ENCODE measurements at places on chromosomes 2 and 18.

DNA sequence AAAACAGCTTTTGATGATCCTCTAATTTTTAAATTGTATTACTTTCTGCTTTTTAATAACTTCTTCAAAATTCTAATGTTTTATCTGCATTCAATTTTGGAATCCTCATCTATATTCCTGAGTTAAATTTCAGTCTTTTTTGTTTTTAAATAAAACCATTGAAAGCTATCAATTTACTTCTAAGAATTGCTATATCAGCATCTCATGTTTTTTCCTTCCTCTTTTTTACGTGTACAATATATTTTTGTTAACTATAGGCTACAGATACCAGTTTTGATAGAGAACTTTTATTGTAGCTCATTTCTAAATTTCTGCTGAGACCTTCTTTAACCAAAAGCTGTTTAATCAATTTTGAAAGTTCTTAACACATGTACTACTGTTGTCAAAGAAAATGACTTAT lies 84.5 kb downstream of the SS18 start:
- no peak for DNase-seq

- no peak for DNase-seq
Measured at GRCh38 chr2:120394764-120395163, 48.8 kb downstream of the INHBB start.

- no peak for DNase-seq
Measured at GRCh38 chr2:120445449-120446143, 99.7 kb downstream of the INHBB start.

DNA sequence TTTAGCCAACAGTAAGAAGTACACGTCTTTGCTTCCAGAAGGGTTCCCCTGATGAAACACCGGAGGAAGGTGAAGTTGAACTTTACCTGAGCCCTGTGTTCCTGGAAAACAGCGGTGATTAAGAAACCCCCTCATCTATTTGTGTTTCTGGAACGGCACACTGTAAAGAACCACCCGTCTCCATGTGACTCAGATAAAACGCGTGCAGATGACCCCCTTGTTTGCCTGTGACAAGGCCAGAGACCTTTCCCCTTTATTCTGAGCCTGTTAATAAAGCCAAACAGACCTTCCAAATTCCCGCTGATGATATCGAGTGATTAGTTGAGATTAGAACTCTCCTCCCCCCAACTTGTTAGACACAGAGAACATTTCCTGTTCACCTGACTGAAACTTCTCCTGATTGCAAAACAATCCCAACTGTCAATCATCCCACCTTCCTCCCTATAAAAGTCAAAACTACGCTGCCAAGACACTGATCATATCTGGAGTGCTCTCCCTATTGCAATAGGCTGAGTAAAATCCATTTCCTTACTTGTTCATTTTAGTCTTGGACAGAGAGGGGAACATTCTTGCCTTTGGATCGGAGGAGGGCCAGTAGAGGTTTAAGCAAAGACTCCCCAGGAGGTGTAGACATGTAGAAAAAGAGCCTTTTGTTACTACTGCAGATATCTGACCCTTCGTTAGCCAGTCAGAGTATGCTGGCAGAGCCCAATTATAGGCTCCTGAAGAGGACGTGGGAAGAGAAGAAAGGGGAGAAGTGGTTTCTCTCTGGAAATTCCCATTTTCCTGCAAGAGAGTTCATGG lies 914 bp upstream of the IWS1 start:
- DNase-seq, result no peak

DNA sequence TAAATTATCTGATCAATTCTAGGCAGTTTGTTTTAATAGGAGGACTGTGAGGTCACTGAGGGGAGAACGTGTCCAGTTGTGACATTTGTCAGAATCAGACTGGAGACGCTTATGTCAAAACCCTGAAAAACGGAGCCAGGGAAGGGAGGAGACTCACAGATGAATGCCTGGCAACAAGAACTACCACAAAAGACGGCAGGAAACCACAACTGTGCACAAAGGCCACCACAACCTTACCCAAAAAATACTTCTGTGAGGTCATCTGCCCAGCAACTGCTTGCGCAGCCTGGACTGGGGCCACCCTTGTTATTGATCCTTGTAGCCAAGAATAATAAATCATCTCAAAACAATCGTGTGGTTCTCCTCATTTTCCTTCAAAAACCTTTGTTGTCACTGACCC lies 173.0 kb upstream of the ALKAL2 start:
- no peak for DNase-seq

DNA sequence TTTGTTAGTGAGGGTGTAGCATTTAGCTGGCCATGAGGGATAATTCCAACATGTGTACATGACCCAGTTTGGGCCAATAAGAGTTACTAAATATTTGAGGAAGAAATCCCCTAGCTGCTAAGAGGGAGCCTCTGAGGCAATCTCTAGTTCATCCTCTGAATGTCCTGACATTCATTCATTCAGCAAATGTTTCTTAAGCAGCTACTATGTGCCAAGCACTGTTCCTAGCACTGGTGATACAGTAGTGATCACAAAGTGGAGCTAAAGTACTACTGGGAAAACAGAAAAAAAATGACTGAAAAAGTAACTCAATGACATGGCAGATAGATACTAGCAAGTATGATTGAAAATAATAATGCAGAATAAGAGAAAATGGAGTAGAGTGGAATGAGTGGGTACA lies 79.8 kb upstream of the PID1 start:
- DNase-seq, result no peak

- no peak for DNase-seq
Measured at GRCh38 chr2:164875334-164876205, 33.9 kb upstream of the COBLL1 start.

GRCh38 chr2:152587187-152587947 lies 129.9 kb downstream of the PRPF40A start:
- DNase-seq, result no peak

DNA sequence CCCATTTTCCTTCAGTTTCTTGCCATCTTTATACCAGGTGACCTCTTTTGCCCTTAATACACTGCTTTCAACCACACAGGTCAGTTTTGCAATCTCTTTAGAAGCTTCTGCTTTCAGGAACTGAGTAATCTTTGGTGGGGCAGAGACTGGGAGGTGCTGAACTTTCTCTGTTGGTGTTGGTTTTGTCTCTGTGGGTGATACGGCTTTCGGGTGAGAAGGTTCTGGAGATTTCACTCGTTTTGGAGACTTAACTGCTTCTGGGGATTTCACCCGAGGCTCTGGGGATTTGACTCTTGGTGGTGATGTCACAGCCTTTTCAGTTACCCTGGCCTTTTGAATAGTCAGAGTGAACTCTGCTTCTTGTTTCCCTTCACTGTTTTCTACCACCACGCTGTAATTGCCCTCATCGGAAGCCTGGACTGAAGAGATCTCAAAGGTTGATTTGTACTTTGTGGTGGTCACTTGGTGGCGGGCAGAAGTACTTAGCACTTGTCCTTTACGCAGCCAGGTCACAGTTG lies 50.4 kb downstream of the PLEKHA3 start:
- no peak for DNase-seq

DNA sequence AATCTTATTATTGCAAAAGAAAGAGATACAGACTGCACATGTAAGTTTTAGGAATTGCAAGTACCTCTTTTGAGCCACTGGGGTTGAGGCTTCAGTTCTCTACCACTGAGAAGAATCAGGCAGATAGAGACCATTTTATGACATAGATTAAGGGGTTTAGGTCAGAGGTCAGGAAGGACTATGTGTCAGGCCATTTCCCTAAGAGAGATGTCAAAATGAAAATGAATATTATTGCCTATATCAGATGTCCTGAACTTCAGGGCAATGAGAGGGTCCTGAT lies 113.7 kb downstream of the GATA6 start:
- no peak for DNase-seq

DNA sequence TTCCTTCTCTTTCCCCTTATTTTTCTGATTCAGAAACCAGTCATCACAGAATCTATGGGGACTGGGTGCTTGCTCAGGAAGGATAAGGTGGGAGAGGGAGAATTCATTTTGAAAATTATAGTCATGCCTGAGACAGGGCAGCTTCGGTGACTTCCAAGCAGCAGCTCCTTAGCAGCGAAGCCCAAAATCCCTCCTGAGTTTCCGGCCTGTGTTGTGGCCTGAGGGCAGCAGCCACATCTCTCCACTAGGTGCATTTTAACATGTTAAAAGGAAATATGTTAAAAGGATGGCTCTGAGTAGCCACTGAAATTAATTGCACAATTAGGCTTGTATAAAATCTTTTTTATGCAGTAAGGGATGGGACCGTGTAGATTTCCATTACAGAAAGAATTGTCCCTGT lies 207.0 kb upstream of the RAB12 start:
- DNase-seq, result no peak

DNA sequence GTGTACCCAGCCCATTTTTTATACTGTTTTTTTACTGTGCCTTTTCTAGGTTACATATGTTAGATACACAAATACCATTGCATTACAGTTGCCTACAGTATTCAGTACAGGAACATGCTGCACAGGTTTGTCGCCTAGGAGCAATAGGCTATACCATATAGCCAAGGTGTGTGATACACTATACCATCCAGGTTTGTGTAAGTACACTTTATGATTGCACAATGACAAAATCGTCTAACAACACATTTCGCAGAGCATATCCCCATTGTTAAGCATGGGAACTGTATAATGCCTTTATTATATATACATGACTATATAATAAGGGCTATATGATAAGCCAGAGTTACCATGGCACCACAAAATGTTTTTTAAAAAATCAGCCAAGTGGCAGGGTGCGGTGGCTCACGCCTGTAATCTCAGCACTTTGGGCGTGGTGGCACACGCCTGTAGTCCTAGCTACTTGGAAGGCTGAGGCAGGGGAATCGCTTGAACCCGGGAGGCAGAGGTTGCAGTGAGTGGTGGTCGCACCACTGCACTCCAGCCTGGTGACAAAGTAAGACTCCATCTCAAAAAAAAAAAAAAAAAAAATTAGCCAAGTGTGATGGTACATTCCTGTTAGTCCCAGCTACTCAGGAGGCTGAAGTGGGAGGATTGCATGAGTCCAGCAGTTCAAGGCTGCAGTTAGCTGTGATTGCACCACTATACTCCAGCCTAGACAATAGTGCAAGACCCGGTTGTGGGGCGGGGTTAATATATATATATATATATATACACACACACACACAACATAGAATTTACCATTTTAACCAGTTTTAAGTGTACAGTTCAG lies 2.8 kb upstream of the CENPA start:
- DNase-seq, result no peak

GRCh38 chr18:56709463-56709862 lies 58.3 kb downstream of the WDR7 start:
- DNase-seq, result peak; percentile 36

GRCh38 chr2:206482633-206483032 lies 39.3 kb downstream of the ADAM23 start:
- DNase-seq, result no peak

DNA sequence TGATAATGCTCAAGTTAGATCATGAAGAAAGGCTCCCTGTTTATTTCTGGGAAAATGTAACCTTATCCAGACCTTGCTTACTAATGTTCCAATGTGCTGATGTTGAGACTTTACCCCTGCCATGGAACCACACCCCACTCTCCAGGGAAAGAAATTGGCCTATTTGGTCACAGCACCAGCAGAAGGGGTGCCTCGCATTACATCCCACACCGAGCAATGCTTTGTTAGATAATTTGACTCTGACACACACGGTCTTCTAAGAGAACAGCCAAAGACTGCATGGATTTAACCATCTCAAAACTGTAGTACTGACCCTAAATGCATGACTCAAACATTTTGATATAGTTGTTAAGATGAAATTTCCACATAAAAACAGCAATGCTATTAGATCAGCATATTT lies 152.1 kb upstream of the CCDC150 start:
- no peak for DNase-seq

GRCh38 chr18:58668897-58669296 lies 2.4 kb upstream of the MALT1 start:
- no peak for DNase-seq

GRCh38 chr2:38911191-38911590 lies 21.5 kb downstream of the ARHGEF33 start:
- DNase-seq, result no peak

DNA sequence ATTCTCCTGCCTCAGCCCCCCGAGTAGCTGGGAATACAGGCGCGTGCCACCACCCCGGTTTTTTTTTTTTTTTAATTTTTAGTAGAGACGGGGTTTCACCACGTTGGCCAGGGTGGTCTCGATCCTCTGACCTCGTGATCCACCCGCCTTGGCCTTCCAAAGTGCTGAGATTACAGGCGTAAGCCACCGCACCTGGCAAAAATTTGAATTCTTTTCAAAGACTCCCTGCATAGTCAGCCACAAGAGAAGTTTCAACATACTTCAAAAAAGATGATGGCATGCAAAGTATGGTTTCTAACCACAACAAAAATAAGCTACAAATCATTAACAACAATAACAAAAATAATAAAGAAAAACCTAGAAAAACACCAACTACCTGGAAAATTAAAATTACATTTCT lies 22.0 kb downstream of the HYCC2 start:
- no peak for DNase-seq

- no peak for DNase-seq
Measured at GRCh38 chr2:122277956-122278355, 522.5 kb downstream of the TSN start.

GRCh38 chr2:5898667-5899066 lies 206.5 kb downstream of the SOX11 start:
- DNase-seq, result no peak

- DNase-seq, result no peak
Measured at GRCh38 chr2:7693246-7694075, 776.2 kb downstream of the RNF144A start.
